Peyer's patch (tissue), 4 donors: ENCODE measurements at places on chromosomes 4 and X.

- no peak for DNase-seq
These were observed 99.8 kb upstream of the RAI2 start for GRCh38 chrX:17960891-17961290.

- no peak for DNase-seq
These were observed 491 bp downstream of the COL4A5 start for GRCh38 chrX:108439961-108440696.

GRCh38 chr4:187088070-187088799 lies 364.6 kb upstream of the FAT1 start:
- DNase-seq: no peak

- peak; percentile 47 for DNase-seq
These were observed 639.6 kb downstream of the IQCM start for GRCh38 chr4:149176039-149176438.
